ENCODE measurements at places on chromosomes 13 and 19. TPM values are rescaled to one million over a fixed set of nuclear protein-coding genes. Genes with fewer than 3 reads are reported as not detected.

DNA sequence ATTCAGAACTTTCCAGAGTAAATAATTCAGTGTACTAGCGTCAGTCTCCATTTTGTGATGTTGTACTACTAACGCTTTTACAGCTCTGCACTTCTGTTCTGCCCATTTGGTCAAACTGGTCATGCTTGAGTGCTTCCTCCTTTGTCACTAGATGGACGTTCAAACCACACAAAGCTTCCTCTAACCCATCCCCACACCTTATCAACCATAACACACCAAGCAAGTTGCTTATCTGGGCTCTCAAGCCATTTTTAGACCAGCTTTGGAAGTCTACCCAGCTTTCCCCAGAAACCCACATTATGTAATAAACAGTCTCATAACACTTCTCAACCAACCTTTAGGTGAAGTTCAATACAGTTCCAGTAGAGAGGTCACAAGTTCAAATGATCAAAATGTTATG is 2.3 kb upstream of the ZNF347 start:
- no peak for DNase-seq

DNA sequence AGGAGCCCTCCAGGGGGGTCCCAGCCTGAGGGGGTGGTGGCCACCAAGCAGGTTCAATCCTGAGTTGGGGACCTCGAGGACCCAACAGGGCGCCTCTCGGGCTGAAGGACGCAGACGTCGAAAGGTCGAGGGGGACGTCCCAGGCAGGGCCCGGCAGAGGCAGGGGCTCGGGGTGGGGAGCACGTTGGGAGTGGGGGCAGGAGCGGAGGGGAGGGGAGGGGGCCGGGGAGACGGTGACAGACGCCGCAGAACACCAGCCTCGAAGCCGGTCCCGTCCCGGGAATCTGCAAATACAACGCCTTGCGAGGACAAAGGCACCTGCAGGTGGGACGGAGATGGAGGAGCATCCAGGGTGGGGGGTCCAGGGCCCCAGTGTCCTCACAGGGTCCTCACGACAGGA is 4.1 kb downstream of the FGF22 start:
- DNase-seq, result no peak

GRCh38 chr13:36819739-36820090 is 693 bp downstream of the RFXAP start:
- no peak for DNase-seq

- DNase-seq, result no peak
Measured at GRCh38 chr19:41707871-41708371, 505 bp upstream of the CEACAM5 start.

PRKCG gene
- 0.15 TPM for total RNA-seq

All from renal cortical epithelial cell (primary cell).